Activated CD4-positive, alpha-beta memory T cell treated with anti-CD3 and anti-CD28 coated beads, Interleukin-2, amount 10 ng/mL, durations not matched to agents 7 days and 5 days (primary cell): ENCODE measurements at places on chromosomes 7 and 10. TPM values are rescaled to one million over a fixed set of nuclear protein-coding genes. Genes with fewer than 3 reads are reported as not detected.

GRCh38 chr7:27176962-27177794 is 3.1 kb upstream of the HOXA10 start:
- peaks cover 59% of the 10 kb centered on the region for H3K27me3 ChIP-seq
- DNase-seq = no peak
- H3K4me1 ChIP-seq = peaks cover 5% of the 10 kb centered on the region
- H3K4me3 ChIP-seq = no peak overlapping the region
- H3K27ac ChIP-seq = no peak overlapping the region
- H3K36me3 ChIP-seq = no peaks in the 10 kb centered on the region

GRCh38 chr10:987620-987869 is 689 bp upstream of the GTPBP4 start:
- H3K4me1 ChIP-seq = peaks cover 39% of the 10 kb centered on the region
- H3K4me3 ChIP-seq = peak overlapping the region; percentile 98
- H3K27me3 ChIP-seq = no peaks in the 10 kb centered on the region
- no peak for DNase-seq

DNA sequence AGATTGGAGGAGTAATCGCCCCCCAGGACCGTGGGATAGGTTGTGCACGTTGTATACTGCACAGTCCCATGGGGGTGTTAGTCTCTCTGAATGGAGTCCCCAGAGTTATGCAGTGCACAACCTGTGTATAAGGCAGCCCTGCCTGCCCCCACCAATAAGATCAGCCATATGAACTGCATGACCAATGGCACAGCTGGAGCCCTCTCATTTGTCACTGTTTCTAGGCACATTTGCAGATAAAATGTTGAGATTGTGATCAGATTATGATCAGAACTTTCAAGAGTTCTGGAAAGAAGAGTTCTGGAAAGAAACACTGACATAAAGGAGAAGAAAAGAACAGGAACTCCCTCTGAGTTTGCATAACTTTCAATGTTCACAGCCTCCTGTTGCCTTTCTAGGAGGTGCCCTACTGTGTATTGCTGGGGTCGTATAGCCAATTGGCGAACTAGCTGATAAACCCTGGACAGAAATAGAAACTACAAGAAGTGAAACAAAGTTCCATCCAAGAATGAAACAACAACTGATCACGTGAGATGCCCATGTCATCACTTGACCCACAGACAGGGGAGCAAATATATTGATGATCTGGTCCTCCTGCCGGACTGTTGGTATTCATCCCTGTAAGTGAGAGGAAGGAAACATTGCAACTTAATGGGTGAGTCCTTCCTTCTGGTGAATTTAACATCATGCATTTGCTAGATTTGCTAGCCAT is 49.6 kb upstream of the TOMM7 start:
- peaks cover 2% of the 10 kb centered on the region for H3K27me3 ChIP-seq
- no peak overlapping the region for H3K4me3 ChIP-seq
- H3K27ac ChIP-seq = no peak overlapping the region
- H3K36me3 ChIP-seq = peaks cover 7% of the 10 kb centered on the region

- H3K27ac ChIP-seq = no peak overlapping the region
- H3K27me3 ChIP-seq = no peaks in the 10 kb centered on the region
- no peak overlapping the region for H3K4me3 ChIP-seq
- no peaks in the 10 kb centered on the region for H3K4me1 ChIP-seq
- DNase-seq = no peak
- no peaks in the 10 kb centered on the region for H3K36me3 ChIP-seq
Observed at GRCh38 chr10:116706281-116706680, 36.1 kb downstream of the HSPA12A start.

- no peak overlapping the region for H3K4me3 ChIP-seq
- H3K27me3 ChIP-seq = peaks cover 18% of the 10 kb centered on the region
- H3K4me1 ChIP-seq = no peaks in the 10 kb centered on the region
- DNase-seq = no peak
- H3K27ac ChIP-seq = no peak overlapping the region
Observed at GRCh38 chr7:32594965-32595490, 99.7 kb downstream of the AVL9 start.

DNA sequence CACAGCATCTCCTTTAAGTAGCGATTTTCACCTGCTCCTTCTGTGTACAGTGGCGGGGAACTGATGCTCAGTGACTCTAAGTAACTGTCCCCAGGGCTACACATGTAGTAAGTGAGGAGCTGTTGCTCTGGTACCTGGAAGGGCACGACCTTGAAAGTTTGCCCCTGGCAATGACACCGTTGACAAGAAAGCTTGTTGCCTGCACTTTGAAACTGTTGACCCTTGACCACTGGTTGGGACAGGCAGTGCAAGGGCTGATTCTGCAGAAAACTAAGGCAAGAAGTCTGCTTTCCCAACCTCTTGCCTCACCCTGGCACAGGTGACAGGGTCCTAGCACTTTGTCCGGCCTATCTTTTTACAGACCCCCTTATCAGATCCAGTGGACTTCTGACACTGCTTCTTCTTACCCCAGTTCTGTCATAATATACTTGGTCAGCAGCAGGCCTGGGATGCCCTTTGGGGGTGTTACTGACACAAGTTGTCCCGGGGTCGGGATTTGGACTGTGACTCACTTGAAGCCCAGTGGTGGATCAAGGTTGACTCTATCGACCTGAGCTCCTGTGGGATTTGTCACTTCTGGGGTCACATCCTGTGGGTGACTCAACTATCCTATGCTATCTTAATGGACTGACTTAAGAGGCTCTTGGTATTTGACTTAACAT is 5.8 kb downstream of the ACSL5 start:
- peaks cover 70% of the 10 kb centered on the region for H3K4me1 ChIP-seq
- DNase-seq = no peak
- H3K27ac ChIP-seq = no peak overlapping the region
- peaks cover 52% of the 10 kb centered on the region for H3K36me3 ChIP-seq

The SPDYE16 gene
- 0.25 TPM for total RNA-seq
